ENCODE measurements at places on chromosomes 16 and 17.
A peak's percentile ranks its signal among the peaks of the same experiment; 100 is the strongest.

- peak; percentile 24 for DNase-seq
These were observed 19.3 kb downstream of the ANKFN1 start for GRCh38 chr17:56172517-56172982.

GRCh38 chr17:68731465-68731864 is 130.3 kb upstream of the FAM20A start:
- DNase-seq = no peak

DNA sequence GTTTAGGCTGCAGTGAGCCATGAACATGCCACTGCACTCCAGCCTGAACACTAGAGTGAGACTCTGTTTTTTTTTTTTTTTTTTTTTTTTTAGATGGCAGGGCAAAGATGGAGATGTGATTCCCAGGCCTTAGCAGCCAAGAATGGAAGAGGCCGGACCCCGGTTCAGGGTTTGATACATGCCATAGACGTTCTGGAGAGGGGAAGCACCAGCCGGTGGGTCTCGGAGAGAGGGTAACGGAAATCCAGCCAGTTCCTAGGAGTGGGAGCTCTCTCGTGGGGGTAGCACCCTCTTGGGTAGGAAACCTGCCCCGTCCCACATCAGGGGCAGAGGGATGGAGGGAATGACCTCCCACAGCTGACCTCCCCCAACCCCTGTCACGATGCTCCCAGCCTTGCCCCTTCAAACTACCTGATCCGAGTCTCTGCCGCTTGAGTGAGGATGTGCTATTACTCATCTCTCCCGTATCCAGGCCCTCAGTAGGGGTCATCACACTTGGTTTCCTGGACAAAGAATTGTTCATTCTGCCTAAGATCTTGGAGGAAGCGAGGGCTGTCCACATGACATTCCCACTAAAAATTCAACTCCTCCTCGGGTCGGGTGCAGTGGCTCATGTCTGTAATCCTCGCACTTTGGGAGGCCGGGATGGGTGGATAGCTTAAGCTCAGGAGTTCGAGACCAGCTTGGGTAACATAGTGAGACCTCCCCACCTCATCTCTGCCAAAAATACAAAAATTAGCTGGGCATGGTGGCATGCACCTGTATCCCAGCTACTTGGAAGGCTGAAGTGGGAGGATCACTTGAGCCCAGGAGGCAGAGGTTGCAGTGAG is 47.3 kb downstream of the MIS12 start:
- DNase-seq = no peak

GRCh38 chr16:8853150-8853549 is 15.7 kb downstream of the CARHSP1 start:
- DNase-seq = no peak

DNA sequence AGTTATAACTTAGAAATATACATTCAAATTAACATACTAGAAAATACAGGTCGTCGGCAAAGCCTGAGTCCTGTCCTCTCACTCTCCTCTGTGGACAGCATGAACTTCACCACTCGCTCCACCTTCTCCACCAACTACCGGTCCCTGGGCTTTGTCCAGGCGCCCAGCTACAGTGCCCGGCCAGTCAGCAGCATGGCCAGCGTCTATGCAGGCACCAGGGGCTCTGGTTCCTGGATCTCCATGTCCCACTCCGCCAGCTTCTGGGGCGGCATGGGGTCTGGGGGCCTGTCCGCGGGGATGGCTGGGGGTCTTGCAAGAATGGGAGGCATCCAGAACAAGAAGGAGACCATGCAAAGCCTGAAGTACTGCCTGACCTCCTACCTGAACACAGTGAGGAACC is 319.4 kb downstream of the ZFHX3 start:
- no peak for DNase-seq

DNA sequence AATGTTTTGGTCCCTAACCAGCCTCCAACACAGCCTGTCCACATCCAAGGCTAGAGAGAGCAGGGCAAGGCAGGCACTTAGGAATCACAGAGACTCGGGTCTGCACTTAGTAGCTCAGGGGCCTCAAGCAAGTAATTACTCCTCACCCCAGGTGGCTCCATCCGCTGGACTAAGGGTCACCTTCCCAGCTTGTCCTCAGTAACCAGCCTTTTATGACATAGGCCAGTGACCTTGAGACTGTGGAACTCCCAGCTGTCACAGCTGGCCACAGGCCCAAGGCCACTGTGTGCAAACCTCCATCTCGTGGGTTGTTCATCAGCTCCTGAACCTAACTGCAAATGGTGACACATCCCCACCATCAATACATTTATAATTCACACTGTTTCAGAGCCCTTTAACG is 68.6 kb downstream of the CDYL2 start:
- no peak for DNase-seq

GRCh38 chr17:38797158-38797490 is 2.2 kb downstream of the PIP4K2B start:
- peak; percentile 33 for DNase-seq

GRCh38 chr17:28733346-28733745 is 4.8 kb downstream of the NEK8 start:
- DNase-seq = no peak

DNA sequence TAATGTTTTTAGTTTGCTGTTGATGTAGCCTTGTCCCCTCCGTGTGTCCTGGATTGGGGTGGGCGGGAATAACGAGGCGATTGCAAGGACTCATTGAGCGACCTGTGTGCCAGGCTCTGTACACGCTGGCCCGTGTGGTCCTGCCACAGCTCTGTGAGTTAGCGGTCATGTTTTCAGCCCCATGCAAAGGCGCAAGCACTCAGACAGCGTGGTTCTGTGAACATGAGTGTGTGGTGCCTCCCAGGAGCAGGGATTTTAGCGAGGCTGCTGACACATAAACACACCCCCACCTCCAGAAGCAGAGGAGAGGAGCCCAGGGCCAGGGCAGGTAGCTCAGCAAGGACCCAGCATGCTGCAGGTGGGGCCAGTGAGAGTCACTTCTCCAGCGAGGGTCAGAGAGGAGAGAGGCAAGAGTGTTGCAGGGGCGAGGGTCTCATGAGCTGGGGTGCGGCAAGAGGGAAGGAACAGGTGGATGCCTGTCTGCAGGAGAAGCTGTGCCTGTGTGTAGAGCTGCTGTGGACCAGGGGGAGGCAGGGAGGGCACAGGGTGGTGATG is 115.3 kb downstream of the OR1D5 start:
- no peak for DNase-seq

GRCh38 chr16:24609417-24609739 is 70.0 kb downstream of the RBBP6 start:
- no peak for DNase-seq

DNA sequence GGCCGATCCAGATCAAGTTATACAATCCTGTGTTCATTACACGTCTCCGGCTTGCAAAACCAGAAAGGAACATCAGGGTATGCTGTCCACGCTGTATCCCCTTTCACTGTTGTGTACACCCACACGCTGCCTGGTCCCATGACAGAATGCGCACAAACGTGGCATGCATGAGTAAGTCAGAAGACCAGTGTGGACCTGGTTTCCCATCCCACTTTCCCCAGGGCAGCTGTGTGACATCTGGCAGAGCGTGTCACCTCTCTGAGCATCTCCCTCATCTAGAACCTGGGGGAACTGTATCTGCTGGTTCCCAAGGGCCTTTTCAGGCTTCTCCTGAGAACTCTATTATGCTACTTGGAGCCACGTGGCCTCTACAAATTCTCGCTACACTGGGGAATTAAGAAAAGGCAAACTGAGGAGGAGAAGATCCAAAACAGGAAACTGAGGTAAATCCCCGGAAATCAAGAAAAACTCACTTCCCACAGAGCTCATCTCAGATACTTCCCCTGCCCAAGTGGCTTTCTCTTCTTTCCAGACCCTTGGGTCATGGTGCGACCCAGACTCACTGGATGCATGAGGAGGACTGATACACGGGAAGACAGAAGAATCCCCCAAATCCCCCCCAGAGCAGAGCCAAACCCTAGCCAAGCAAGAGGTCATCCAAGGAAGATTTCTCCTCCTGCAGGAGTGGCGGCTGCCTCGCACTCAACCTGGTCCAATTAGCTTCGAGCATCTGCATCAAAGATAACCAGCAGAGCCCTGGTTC is 139.3 kb downstream of the GAS7 start:
- DNase-seq = no peak

All from AG10803 (cell line).